ENCODE measurements at places on chromosomes 7 and 10. TPM values are rescaled to one million over a fixed set of nuclear protein-coding genes. Genes with fewer than 3 reads are reported as not detected.

CEP55 gene
- 28.9 TPM for total RNA-seq

C10orf90 gene
- total RNA-seq, result not detected

CFAP58 gene
- total RNA-seq, result 0.65 TPM

SMC3 gene
- 30.5 TPM for total RNA-seq

SMO gene
- total RNA-seq, result 8.4 TPM

ZNF804B gene
- total RNA-seq, result not detected

LBX1 gene
- not detected for total RNA-seq

Data from bladder microvascular endothelial cell (primary cell).